Activated T-helper 2 cell treated with anti-CD3 and anti-CD28 coated beads, Interferon-gamma antibody, Interleukin-2, Interleukin-4, amounts not matched to agents 10 μg/mL and 5 μg/mL and 100 μg/mL, durations not matched to agents 14 hours and 24 hours and 36 hours (primary cell): ENCODE measurements at places on chromosomes 13 and 19. TPM values are rescaled to one million over a fixed set of nuclear protein-coding genes. Genes with fewer than 3 reads are reported as not detected.

The ZNF224 gene
- total RNA-seq, result 19.4 and 22.3 TPM in 2 replicates

The ZNF382 gene
- total RNA-seq, result 8.8 and 10.8 TPM in 2 replicates

The MLLT1 gene
- 58.7 and 61.8 TPM in 2 replicates for total RNA-seq

The ATXN8OS gene
- not detected in 2 replicates for total RNA-seq

The FSD1 gene
- 26.8 and 32.8 TPM in 2 replicates for total RNA-seq

The ELAVL3 gene
- 0.84 TPM in 1 of 2 replicates, not detected in the other for total RNA-seq

The HCST gene
- total RNA-seq, result 53.9 and 57.2 TPM in 2 replicates

The ZNF888 gene
- 5.0 and 6.1 TPM in 2 replicates for total RNA-seq

GRCh38 chr19:47021536-47022139 is 2.0 kb downstream of the NPAS1 start:
- no peak for DNase-seq

DNA sequence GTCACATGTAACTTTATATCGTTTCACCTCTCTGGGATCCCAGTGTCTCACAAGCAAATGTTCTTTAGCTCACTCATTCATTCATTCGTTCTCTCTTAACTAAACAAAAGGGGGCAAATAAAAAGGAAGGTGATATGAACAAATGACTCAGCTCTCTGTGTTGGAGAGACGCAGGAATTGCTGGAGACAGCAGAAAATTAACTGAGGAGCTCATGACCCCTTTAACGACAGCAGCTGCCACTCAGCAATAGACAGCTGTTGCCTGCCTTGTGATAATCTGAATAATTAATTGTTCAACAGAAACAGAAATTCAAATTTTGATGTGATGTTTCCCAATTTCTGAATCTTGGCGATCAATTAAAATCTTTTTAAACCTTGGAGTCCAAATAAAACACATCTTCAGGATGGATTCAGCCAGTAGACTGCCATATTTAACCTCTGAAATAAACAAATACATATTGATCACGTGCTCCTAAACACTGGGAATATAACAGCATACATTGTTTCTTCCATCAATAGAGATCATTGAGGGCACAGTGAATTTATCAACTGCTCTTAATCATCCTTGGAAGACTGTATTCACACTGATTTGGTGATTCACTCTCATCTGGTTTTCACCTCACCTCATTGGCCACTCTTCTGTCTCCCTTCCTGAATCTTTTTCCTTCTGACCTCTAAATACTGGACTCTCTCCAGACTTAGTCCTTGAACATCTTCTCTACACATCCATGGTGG is 63.3 kb downstream of the MBNL2 start:
- no peak for DNase-seq

DNA sequence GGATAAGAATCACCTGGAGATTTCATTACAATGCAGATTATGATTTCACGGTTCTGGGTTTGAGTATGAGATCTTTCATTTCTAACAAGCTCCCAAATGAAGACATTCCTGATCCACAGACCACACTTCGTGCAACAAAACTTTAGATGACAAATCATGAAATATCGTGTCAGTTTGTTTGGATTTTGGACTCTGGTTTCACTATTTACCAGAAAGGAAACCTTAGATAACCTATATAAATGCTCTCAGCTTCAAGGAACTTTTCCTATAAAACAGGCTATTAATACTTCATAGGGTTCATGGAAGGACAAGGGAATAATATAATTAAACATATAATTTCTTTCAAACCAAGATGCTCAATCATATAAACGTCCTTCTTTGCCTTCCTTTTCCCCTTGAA is 930.5 kb upstream of the SLC10A2 start:
- no peak for DNase-seq

GRCh38 chr19:3094601-3095440 is 659 bp downstream of the GNA11 start:
- DNase-seq, result no peak

DNA sequence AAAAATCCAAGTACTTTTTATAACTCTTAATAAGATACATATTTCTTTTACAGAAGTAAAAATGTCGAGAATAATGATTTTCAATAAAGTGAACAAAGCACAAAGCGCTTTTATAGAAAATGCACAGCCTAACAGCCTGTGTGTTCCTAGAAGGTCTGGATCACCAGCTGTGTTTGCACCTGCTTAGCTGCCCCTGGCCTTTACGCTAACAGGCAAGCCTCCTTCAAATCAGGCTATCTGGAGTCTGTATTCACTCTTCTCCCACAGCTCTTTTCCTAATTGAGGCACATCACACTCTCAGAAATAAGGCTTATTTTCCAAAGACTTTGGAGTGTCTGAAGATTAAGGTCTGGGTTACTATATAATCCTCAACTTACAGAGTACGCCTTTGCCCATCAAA is 183.1 kb downstream of the LHFPL6 start:
- no peak for DNase-seq

- DNase-seq, result no peak
Observed at GRCh38 chr19:42169486-42170413, 37.5 kb upstream of the POU2F2 start.

- DNase-seq, result no peak
Observed at GRCh38 chr13:34591129-34591528, 350.9 kb upstream of the NBEA start.

DNA sequence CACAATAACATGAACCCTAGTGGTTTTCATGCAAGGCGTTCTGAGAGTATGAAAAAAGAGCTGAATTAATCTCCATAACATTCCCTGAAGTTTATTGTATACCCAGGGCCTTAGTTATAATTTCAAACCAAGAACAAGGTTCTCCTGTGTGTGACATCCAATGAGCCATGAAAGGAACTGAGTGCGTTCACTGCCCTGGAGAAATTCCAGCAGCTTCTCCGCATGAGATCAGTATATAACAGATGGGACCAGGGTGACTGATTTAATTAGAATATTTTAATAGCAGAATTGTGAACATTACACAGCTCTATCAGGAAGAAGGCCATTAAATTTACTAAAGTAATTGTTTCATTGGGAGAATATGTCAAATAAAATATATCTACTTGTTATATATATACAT is 1190.5 kb upstream of the SLC10A2 start:
- DNase-seq, result no peak

DNA sequence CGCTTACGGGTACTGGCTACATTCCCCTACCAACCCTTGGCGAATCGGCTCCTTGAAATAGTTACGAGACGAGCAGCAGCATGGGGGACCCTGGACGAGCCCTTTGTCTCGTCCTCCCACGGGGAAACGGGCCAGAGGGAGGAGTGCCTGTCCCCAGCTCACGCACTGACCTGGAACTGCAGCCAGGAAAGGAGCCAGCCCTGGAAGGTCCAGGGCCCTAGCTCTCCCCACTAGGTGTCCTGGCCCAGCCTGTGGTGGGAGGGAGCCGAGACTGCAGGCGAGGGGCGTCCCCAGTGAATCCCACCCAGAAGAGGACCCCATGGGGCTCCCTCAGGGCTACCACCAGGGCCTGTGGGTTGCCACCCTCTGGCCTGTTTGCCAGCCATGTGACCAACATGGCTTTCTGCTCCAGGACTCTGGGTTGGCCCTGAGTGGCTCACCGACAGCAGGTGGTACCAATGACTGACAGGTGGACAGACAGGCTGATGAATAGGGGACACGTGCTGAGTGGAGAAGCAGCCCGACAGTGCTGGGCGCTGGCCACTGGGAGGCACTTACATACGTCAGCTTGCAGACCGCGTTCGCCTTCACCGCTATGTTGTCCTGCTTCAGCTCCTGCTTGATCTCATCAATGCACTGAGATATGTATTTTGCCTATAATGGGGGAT is 13.2 kb downstream of the AP3D1 start:
- DNase-seq, result no peak

DNA sequence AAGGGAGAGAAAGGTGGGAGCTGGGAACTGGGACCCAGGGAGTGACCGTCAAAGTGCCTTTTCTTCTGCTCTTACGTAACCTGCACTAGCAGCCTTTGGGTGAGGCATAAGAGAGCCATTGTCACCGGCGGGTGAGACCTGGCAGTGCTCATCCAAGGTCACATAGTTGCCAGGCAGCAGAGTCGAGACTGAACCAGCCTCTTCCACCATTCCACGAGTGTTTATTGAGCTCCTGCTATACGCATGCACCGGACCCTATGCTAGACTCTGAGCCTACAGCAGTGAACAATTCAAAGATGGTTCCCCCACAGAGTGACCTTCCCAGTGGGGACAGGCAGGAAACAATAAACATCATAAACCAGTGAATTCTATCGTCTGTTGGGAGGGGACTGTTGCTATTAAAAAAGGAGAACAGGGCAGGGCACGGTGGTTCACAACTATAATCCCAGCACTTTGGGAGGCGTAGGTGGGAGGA is 18.6 kb upstream of the STRN4 start:
- no peak for DNase-seq

DNA sequence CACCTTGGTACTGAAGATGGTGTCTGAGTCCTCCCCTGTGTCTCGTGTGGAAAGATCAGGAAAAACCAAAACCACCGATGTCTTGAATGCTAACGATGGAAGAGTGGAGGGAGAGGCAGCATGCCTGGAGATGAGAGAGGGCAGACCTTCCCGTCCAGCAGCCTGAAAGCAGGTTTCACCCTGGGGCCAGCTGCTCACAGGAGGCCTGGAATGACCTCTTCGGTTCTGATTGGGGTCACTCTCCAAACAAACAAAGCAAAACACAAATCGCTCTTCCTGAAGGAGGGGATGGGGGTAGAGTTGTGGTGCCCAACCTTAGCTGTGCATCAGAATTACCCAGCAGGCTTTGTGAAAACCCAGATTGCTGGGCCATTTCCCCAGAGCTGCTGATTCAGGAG is 142.3 kb upstream of the SOX1 start:
- DNase-seq, result no peak

DNA sequence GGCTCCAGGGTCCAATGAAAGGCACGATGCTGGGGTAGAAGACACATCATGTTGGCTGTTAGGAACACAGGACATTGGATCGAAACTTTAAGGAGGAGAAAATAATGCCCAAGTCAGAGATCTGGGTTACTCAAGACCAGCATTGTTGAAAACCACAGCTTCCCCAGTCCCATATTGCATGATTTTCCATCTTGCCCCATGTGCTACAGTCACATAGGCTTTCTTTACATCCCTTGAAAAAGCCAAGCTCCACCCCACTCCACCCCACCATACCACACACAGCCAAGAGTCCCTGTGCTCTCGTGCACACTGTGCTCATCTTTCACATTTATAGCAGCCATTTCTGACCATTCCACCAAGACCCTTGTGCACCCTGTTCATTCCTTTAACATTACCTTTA is 636.2 kb downstream of the DIAPH3 start:
- no peak for DNase-seq

DNA sequence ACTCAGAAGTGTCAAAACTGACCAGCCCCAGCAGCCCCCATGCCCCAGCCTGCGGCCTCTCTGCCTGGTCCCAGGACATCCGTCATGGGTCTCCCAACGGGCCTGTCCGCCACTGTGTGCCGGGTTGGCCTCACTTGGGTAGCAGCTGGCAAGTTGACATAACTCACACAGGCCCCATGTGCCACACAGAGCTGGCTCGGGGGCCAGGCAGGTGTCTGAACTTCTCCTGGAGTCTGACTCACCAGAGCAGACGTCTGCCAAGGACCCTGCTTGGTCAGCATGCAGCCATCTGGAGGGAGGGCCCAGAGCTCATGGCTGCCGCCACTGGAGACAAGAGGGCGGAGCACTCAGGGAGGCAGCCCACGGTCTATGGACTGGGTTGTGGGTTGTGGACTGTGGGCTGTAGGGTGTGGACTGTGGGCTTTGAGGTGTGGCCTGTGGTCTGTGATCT is 32.0 kb upstream of the TMEM255B start:
- DNase-seq, result no peak

DNA sequence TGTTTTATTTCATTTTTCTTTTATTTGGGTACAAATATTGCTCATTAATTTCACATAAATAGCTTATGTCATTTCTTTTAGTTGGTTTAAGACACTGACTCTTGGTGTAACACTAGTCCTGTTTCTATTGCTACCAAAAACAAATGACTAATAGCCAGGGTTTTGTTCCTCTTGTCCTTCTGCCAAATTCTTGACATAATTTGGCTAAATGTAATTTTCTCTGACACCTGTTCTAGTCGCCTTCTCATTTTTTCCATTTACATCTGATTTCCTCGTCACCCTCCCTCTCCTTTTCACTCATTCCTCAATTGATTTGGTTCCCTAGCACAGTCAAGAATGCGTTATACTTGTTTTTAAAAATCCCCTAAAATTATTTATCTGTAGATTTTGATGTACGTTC is 1718.7 kb downstream of the EFNB2 start:
- DNase-seq, result no peak

DNA sequence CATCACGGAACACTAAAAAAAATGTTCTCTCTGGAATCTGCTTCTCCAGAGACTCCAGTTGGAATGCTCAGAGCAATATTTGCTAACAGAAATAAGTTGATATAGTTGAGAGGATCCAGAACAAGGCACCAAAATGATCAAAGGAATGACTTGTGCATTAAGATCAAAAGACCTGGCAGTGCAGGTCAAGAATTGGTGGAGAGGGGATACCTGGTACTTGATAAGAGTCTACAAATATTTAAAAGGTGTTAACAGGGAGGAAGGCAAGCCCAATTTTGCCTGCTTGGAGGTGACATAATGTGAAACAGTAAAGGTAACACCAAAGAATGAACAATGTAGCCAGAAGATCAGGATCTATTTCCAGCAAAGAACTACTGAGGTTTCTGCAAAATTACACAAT is 20.0 kb upstream of the TNFRSF19 start:
- DNase-seq, result no peak
